ENCODE measurements at places on chromosomes 11 and 22.

DNA sequence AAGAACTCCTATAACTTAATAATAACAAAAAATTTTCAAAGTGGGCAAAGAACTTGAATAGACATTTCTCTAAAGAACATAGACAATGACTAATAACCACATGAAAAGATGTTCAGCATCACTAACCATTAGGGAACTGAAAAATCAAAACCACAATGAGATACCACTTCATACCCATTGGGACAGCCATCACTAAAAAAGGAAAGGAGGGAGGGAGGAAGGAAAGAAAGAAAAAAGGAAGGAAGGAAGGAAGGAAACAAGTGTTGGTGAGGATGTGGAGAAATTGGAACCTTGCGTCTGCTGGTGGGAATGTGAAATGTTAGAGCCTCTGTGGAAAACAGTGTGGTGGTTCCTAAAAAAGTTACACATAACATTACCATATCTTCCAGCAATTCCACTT is 55.8 kb downstream of the MS4A13 start:
- no peak for DNase-seq

DNA sequence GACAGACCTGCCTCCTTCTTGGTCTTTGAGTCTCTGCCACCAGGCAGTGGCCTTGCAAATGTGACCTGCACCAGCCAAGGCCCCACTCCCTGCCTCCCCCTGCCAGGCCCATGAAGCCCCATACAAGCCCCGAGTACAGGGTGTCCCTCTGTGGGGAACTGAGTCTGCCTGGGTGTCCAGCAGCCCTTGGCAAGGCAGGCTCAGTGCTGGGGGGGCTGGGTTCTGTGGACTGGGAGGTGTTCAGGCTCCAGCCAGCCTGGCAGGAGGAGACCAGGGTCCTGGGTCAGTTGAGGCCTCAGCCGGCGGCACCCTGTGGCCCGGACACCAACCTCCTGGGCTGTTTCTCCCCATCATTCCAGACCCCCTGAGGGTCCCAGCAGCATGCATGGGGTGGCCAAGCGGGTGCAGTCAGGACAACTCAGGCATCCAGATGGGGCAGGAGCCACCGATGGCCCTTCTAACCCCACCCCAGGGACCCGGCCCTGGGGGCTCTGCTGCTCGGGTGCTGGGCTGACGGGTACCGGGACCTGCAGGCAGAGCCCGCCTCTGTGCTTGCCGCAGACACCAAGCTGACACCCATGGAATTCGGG is 5.7 kb downstream of the MUC5AC start:
- no peak for DNase-seq

GRCh38 chr11:32279672-32280071 is 155.7 kb downstream of the WT1 start:
- no peak for DNase-seq

- no peak for DNase-seq
Observed at GRCh38 chr22:45064313-45065278, 54.8 kb upstream of the PHF21B start.

DNA sequence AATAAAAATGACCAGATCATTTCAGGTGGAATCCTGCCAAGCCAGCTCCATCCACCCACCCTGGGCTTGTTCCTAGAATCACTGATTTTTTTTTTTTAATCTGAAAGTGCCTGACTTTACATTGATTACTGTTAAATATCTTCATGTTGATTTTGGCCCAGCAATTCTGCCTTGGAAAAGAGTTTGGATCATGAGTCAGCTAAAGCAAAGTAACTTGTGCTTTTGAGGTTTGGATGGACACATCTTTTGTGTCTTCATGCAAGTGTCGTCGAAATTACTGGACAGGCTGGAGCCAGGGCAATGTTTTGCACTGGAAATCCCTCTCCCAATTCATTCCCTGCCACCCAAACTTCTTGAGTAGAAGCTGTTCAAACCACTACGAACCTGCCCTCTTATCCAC is 164.0 kb upstream of the SYT13 start:
- DNase-seq, result no peak

DNA sequence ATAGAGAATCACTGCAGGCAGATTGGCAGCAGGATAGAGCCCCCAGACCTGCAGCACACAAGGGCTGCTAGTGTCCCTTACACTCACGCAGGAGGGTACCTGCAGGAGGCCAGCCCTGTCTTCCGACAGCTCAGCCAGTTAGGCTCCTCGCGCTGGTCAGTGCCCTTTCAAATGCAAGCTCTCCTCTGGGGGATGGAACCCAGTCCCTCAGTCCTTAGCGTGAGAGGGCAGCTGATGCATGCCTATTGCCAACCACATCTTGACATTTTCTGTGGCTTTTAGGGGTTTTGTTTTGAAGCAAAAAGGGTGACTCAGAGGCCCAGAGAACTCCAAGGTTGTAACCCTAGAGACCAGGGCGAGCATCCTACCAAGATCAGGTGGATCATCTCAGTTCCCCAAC is 40.0 kb downstream of the WNT11 start:
- DNase-seq, result no peak

DNA sequence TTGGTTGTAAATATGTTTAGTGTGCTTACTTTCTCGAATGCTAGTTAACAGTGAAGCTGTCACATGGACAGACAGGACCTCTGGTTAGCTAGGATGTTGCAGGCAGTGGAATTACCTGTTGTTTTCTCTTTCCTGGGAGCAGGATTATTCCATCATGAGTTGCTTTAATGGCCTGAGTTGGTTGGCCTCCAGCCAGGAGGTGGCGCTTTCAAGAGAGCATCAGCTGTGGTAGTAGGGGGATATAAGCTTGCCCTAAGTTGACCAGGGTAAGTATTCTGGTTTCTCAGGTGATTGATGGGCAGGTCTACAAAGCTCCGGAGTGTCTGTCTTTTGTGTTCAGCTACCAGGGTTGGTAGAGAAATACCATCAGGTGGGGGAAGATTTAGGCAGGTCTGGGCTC is 43.5 kb downstream of the NELL1 start:
- no peak for DNase-seq

DNA sequence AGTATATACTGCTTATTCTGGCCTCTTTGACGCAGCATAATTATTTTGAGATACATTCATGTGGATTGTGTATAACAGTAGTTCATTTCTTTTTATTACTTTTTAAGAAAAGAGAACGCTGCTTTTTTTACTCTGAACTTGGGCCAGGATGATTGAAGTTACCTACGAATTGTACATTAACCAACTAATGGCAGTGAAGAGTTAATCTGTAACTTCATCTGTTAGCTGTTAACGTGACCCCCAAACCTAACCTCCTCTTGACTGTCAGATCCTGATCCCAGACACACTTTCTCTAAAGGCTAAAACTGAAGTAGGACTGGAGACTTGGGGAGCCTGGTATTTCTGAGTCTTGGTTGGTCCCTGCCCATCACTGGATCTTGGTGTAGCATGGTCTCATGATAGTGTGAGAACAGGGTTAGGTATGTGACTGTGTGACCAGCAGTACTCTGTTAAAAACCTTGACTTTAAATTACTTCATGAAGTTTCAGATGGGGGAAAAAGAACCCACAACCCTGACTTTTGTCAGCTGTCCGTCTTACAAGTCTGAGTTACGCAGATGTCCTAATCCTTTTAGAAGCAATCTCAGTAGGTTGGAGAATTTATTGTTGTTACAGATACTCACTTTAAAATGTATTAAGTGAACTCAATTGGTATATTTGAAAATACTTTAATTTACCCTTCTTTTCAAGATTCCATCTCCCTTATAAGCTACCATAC is 39.4 kb downstream of the C22orf31 start:
- DNase-seq, result no peak

- no peak for DNase-seq
Observed at GRCh38 chr11:114077482-114078305, 18.2 kb downstream of the ZBTB16 start.

- no peak for DNase-seq
Observed at GRCh38 chr11:105670811-105671210, 60.9 kb downstream of the GRIA4 start.

GRCh38 chr11:123546515-123546914 is 107.9 kb downstream of the SCN3B start:
- no peak for DNase-seq

DNA sequence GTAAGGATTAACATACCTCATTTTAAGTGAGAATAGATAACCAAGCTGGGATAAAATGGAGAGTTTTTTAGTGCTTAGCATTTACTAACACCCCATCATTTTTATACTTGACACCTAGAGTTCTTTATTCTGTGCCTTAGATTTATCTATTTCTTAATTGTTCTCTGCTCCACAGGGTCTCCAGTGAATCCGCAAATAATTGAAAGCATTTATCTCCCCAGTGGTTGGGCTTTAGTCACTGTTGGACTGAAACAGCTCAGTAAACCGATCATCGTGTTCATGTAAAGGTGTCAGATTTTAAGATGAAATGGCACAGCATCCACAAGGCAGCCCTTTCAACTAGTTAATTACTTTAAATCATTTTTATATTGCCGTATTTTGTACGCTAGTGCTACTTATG is 17.8 kb upstream of the GRIA4 start:
- no peak for DNase-seq

GRCh38 chr11:125351033-125351867 is 144.8 kb downstream of the FEZ1 start:
- DNase-seq, result no peak

DNA sequence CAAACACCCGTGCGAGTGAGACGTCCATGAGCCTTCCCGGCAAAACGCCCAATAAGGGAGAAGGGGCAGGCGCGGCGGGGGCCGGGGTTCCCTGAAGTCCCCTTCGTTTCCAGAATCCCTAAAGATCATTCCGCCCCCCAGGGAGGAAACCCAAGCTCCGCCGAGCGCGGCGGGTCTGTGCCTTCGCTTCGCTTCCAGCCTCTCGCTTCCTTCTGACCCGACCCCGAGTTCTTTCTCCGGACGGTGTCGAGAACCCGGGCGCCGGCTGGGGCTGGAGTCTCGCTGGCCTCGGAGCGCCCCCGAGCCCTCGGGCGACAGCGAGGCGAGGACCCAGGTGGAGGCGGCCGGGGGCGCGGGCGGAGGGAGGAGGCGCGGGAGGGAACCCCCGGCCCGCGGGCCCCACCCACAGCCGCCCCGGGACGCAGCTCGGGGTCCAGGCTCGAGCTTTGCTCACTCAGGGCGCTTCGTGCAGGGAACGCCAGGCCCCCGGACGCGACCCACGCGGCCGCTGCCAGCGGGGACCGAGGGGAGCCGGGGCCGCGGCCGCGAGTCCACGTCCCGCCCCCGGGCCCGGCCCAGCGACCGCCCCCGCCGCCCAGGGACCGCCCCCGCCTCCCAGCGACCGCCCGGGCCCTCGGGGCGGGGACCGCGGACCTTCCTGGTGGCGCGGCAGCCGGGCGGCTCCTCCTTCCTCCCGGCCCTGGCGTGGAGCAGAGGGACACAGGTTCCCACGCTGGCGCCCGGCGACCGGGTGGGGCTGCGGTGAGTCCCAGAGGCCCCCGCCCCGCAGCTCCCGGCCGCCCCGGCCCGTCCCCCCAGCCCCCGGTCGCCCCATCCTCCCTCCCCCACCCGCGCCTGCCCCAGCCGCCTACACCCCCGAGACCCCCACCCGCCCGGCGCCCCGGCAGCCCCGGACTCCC is at the start of gene PGGHG:
PGGHG (plus strand) TSS at position 649 of the 920 bp plus-strand sequence. CDS start 691 bp downstream, outside the sequence.
- no peak for DNase-seq

- no peak for DNase-seq
Observed at GRCh38 chr22:43900206-43900605, 8.4 kb upstream of the PNPLA5 start.

DNA sequence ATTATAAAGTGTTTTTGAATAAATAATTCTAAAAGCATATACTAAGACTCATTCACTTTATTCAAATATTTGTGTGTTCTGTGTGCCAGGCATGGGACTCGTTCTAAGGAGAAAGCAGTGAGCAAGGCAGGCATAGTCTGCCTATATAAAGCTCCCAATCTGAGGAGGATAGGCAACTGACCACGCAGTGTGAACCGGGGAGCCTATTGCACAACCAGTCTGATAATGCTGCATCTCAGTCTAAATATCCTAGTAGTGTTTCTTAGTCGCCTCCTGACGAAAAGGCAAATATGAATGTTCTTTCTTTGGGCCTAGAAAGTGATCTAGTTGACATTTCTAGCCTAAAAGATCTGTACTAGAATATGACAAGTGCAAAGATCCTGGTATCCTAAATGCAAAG is 98.3 kb downstream of the C11orf65 start:
- no peak for DNase-seq

DNA sequence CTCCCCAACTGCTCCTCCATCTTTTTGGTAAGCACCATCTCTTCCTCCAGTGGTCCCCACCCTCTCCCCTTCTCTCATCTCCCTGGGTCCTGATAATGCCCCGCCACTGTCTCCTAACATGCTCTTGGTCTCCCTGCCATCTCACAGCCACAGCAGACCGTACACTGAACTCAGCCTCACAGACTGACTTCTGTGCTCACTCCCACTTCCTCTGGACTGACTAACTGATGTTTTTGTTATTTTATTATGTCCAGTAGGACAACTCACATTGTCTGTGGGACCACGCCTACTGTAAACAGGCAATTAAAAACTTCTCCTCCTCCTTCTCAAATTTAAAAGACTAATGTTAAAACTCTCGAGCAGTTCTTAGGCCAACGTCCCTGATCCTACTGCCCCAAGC is 2.6 kb upstream of the GNAZ start:
- no peak for DNase-seq

- DNase-seq, result no peak
Observed at GRCh38 chr11:110939471-110939870, 227.2 kb upstream of the ARHGAP20 start.

DNA sequence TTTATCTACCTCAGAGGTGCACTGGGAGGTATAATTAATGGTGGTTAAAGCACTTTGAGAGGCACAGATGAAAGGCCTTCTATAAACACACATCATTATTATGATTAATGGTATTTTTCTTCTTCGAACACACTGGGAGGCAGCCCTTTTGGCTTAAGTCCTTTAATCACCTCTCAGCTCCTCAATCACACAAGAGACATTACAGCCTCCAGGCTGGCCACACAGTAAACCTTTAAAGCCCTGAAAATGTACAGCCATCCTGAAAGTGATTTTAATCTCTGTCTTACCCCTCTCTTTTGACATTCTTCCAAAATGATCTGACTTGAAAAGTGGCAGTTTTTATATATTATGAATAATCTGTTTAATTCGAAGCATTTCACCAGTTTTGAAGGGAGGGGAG is 54.3 kb upstream of the VSTM5 start:
- DNase-seq, result no peak

- no peak for DNase-seq
Observed at GRCh38 chr11:2582351-2582945, 117.3 kb downstream of the KCNQ1OT1 start.

GRCh38 chr11:116732271-116733042 is 40.3 kb downstream of the BUD13 start:
- peak; percentile 15 for DNase-seq

- DNase-seq, result no peak
Observed at GRCh38 chr11:78417175-78417887, at the start of gene GAB2. Gene GAB2 (minus strand): TSS chr11:78417820. CDS start chr11:78417720, 100 bp downstream.
